ENCODE measurements at places on chromosomes 2 and 18.
A peak's percentile ranks its signal among the peaks of the same experiment; 100 is the strongest.

- no peak for DNase-seq
These were observed 5.4 kb downstream of the GALM start for GRCh38 chr2:38671303-38671702.

DNA sequence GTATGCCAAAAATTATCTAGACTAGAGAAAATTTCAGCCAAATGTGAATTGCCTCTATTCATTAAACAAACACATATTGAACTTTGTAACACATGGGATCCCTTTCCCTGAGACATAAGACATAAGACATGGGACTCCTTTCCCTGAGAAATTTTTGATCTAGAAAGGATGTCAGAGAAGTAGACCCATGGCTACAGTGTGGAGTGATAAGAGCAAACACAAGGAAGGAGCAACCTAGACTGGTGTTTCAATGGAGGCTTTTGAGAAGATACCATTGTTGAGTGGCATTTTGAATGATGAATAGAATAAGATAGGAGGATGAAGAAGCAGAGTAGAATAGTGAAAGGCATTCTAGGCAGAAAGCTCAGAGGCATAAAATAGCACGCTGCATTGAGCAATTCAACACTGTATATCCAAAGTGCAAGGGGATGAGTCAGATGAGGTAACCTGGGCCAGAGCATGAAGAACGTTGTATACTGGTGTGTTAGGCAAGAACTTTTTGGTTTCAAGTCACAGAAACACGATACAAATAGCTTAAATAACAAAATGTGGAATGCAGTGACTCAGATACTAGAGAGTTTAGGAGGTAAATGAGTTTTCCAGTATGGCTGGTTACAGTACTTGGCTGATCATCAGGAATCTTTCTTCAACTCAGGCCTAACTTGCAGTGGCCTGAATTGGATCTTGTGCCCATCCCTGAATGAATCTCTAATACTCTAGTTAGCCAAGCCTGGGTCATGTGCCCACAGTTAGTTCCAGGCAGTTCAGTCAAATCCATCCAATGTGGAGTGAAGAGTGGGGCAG lies 129.8 kb upstream of the TANK start:
- DNase-seq, result no peak

DNA sequence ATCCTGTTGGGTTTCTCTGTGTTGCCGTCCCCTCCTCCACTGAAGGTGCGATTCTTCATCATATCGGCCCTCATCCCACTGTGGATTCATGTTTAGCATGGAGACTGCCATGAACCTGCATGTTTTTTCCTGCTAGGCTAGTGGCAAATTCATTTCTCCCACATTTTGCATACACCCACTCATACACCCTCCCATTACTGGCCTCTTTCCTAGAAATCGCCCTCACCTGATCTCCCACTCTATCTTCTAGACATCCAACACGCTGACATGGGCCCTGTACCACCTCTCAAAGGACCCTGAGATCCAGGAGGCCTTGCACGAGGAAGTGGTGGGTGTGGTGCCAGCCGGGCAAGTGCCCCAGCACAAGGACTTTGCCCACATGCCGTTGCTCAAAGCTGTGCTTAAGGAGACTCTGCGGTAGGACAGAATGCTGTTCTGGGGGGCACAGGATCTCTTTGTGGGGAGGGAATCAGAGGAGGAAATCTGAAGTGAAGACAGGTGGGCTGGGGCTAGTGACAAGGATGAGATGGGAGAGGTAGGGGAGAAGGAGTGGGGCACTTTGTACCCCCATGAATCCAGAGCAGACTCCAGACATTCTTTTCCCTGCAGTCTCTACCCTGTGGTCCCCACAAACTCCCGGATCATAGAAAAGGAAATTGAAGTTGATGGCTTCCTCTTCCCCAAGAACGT lies 17.7 kb downstream of the PRKAG3 start:
- DNase-seq, result no peak

DNA sequence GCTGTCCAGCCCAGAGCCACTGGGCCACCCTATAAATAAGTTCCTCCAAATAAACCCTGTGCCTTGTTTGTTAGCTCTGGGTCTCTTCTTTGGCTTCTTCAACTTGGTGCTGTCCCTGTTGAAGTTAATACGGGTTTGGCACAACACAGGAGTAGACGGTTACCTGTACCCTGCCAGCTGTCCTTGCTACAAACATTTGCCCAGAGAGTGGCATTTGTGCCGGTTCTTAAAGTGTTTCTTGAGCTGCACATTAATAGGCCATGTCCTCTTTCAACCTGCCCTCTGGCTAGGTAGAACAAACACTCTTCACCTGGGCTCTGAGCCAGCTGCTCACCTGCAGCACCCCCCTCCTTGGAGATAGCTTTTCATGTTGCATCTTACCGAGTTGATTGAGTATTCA lies 139.2 kb downstream of the NEDD4L start:
- DNase-seq, result peak; percentile 47

Data from RPMI8226 (cell line).